ENCODE measurements at places on chromosomes 16 and 17. TPM values are rescaled to one million over a fixed set of nuclear protein-coding genes. Genes with fewer than 3 reads are reported as not detected.

Gene SYNGR3
- total RNA-seq: 4.3 TPM

Gene TBC1D3E
- not detected for total RNA-seq

Gene ZP2
- total RNA-seq: not detected

Gene TM4SF5
- total RNA-seq: not detected

Gene MYOCD
- under 0.01 TPM for total RNA-seq
